Central memory CD8-positive, alpha-beta T cell (primary cell): ENCODE measurements at places on chromosomes 2 and 18.

- no peak for DNase-seq
Observed at GRCh38 chr2:113080134-113080533, 12.4 kb downstream of the IL1F10 start.

- DNase-seq, result no peak
Observed at GRCh38 chr18:71370095-71370494, 1081.2 kb downstream of the SOCS6 start.

DNA sequence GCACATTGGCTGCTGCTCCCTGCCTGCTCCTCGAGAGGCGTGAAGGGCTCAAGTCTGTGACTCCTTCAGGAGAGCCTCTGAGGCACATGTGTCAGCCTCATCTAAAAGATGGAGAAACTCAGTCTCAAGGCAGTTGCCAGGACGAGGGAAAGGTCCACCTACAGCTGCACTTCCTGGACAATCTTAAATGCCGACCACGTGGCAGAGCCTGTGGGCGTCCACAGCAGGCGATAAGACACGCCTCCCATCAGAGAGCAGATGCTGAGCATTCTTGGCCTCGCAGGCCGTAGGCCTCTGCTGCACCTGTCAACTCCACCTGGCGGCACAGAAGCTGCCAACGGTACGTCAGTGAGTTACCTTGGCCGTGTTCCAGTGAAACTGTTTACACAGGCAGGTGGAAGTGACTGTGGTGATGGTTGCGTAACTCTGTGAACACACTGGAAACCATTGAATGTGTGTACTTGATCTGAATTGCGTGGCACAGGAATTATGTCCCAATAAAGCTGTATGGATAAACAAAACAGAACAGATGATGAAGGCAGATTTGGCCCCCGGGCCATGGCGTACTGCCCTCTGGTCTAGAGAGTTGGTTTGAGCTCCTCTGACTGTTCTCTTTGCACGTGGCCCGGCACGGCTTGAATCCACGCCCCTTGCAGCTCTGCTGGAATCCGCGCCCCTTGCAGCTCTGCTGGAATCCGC lies 114.5 kb downstream of the RNF144A start:
- no peak for DNase-seq

- DNase-seq, result no peak
Observed at GRCh38 chr2:224901121-224901676, 141.1 kb downstream of the DOCK10 start.

GRCh38 chr2:33275689-33276444 lies 200.6 kb upstream of the RASGRP3 start:
- no peak for DNase-seq

DNA sequence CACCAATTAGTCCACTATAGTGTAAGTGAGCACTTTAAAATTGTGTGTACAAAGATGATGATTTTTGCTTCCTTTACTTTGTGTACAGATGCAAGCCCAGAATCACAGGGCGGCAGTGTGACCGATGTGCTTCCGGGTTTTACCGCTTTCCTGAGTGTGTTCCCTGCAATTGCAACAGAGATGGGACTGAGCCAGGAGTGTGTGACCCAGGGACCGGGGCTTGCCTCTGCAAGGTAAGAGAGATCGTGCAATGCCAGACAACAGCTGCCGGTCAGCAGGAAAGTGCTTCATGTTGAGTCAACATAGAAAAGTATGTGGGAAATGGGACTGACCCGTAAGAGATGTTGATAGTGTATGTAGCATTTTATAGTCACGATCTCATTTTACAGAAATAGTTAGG lies 156.8 kb upstream of the TTC39C start:
- DNase-seq, result no peak

DNA sequence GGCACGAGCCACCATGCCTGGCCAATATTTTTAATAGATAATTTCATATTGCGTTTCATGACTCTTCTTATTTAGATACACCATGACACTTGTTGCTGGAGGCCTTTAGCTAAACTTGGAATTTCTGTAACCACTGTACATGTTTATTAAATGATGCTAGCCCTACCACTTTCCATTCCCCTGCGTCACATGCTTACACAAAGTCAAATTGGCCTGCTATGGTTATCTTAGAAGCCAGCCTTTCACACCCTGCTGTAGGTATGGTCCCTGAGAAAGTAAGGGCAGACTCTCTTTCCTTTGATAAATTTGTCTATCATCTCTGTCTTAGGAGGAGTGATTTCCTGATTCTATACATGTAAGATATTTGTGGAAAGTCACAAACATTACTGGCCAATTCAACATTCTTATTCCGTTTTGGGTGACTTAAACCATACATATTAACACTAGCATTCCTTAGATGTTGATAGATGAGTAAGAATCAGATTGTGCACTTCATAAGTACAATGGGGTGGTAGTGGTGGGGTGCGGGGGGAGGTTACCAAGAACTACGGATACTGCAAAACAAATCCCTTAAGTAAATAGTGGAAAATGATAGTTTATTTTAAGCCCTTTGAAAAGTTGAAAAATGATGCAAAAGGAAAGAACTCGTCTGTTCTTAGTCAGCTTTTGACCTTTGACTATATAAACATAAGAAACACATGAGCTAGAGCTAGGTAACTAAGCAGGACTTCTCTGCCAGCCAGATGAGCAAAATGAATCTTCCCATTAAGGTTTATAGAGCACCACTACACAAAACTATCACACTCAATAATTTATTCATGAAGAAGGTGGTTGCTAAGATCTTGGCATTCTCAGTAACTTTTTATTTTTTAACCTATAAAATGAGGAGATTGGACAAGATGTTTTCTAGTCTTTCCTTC lies 7.9 kb upstream of the NDUFV2 start:
- no peak for DNase-seq

- no peak for DNase-seq
Observed at GRCh38 chr18:24651434-24651833, 191.0 kb downstream of the HRH4 start.

- no peak for DNase-seq
Observed at GRCh38 chr2:5442736-5443135, 249.4 kb upstream of the SOX11 start.

DNA sequence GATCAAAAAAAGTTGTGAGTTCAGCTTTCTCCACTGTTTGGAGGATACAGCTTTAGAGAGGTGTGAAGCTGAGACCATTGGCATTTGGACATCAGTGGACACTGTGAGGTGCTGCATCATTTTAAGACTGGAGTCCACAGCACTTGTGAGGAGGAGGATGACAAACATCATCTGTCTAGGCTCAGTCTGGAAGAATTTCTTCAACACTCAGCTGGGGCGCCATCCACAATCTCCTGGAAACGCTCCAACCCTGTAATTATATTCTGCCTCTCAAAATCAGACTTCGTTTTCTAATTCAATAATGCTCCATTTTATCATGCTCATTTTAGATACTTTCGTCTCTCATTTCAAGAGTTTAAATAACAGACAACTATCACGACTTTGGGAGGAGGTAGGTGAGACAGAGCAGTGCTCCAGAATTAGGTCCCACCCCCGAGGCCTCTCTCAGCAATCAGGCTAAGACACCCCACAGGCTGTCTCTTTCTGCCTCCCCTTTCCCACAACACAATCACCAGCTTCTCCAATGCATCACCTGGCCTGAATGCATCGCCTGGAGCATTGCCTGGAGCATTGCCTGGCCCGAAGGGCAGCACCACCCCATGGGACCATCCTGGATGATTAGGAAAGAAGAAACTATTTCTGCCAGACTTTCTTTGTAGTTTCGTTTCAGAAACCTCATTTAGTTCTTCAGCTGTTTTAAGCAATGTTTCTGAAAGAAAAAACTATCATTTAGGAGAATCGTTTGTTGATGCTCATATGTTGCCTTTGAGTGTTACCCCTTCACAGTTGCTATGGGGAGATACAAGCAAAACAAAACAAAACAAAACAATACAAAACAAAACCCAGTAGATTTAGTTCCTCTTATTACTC lies 37.0 kb upstream of the DPP10 start:
- no peak for DNase-seq

- DNase-seq, result no peak
Observed at GRCh38 chr2:141195087-141195486, 935.7 kb downstream of the LRP1B start.

DNA sequence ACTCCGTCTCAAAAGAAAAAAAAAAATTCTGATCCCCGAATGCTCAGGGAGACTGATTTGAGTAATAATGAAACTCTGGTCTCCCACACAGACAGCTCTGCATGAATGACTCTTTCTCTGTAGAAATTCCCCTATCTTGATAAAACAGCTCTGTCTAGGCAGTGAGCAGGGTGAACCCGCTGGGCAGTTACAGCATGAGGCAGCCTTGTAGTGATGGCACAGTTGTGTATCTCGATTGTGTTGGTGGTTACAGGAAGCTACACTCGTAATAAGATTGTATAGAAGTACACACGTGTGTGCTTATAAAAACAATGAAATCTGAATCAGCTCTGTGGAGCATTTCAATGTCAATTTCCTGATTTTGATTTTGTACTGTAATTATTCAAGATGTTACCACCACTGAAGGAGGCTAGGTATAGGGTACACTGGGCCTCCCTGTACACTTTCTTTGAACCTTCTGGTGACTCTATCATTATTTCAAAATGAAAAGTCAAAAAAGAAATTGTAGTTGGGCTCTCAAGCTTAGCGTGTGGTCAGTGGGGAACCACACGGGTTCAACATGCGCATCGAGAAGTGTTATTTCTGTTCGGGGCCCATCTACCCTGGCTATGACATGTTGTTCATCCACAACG lies 34.9 kb upstream of the ATP8B1 start:
- no peak for DNase-seq

DNA sequence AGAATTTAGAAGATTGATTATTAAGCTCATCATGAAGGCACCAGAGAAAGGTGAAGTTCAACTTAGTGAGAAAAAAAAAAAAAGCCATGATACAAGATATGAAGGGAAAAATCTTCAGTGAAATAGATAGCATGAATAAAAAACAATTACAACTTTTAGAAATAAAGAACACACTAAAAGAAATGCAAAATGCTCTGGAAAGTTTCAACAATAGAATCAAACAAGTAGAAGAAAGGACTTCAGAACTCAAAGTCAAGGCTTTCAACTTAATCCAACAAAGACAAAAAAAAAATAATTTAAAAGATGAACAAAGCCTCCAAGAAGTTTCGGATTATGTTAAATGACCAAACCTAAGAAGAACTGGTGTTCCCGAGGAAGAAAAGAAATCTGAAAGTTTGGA lies 105.5 kb downstream of the GRB14 start:
- DNase-seq, result no peak

DNA sequence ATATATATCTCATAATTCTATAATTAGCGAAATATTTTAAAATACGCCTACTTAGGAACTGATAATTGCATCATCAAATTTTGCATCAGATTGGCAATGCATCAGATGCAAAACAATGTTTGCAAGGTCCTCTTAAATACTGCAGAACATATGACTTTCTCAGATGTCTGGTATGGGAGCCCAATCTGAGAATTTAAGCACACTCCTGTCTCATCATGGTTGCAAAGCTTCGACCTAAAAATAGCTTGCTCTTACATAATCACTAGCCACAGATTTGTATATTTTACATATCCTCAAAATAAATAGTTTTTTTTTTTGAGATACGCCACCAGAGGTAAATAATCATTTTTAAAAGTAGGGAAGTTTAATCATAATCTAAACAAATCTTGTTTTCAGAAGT lies 123.2 kb downstream of the CABYR start:
- no peak for DNase-seq

GRCh38 chr2:85506768-85507181 lies 32.2 kb upstream of the MAT2A start:
- no peak for DNase-seq

- DNase-seq, result no peak
Observed at GRCh38 chr2:96116424-96116878, at the start of gene ADRA2B. Gene ADRA2B, minus strand, starts transcription at chr2:96116571. Its CDS starts 422 bp downstream, at chr2:96116149.

DNA sequence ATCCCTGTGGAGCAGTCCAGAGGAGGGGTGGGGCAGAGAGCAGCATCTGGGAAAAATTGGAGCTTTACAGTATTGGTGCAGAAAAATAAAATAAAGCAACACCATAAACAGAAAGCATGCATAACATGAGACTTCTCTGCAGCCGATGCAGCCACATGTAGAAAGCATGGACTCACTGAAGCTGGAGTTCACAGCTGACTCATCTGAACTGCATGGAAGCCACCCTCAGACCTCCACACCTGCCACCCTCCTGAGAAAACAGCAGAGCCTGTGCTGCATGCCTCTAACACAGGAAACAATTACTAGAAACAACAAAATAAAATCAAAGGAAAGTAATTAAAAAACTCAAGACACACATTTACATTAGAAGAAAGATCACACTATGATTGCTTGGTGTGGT lies 169.4 kb upstream of the ALKAL2 start:
- DNase-seq, result no peak

GRCh38 chr2:226835420-226835795 lies 446 bp upstream of the RHBDD1 start:
- no peak for DNase-seq

DNA sequence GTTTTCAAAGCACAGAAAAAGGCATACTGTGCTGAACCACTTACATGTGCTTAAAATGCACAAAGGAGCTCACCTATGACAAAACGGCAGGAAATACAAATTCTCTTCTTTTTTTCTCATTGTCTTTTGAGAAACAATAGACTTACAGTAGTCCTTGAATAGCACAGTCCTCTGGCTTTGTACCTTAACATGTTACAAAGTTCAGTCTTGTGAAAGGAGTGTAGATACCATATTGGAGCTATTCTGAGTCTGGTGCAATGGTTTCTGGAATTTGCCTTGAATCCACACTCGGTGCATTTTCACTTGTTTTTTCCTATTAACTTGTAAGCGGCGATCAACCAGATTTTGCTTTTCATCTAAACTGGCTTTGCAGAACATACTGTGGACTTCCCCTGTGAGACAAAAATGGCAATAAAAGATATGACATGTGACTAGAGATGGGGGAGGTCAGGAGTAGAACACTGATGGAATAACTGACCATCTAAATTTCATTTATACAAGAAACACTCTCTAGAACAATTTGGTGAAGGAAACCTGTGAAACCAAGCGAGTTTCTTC lies 109.7 kb downstream of the METTL8 start:
- DNase-seq, result no peak

GRCh38 chr2:16615687-16616615 lies 49.7 kb downstream of the CYRIA start:
- no peak for DNase-seq

DNA sequence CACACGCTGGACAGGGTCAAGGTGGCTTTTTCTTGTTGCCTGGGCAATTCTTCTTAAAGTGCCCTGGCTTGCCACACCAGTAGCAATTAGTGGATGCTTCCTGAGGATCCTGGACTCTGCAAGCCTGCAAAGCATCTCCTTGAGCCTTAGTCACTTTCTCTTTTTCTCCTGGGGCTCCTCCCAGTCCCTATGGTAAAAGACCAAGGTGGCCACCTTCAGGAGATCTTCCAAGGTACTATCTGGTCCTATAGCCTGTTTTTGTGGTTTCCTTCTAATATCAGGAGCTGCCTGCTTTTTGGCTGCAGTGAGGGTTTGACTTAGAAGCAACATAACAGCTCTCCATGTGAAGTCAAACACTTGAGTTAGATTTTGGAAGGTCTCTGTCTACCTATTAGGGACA lies 33.3 kb upstream of the GMCL1 start:
- no peak for DNase-seq

DNA sequence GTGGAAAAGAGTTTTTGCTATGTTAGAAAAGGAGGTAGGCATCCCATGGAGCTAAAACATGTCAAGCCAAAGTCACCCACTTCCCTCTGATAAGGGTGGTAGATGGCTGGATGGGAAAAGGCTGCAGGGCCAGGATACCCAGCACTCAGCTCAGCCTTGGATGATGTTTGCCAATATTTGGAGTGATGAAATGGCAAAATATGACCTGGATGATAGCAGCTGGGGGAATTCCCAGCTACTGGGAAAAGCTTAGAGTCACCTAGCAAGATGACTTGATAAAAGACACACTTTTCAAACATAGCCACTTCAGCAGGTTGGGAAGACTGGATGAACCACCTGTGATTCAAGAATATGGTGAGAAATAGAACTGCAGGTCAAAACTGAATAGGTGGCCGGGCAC lies 10.1 kb downstream of the RFX8 start:
- no peak for DNase-seq
